ENCODE measurements at places on chromosomes 1 and 21.

- peak; percentile 46 for DNase-seq
Measured at GRCh38 chr1:211577819-211578639, 932 bp downstream of the SLC30A1 start.

DNA sequence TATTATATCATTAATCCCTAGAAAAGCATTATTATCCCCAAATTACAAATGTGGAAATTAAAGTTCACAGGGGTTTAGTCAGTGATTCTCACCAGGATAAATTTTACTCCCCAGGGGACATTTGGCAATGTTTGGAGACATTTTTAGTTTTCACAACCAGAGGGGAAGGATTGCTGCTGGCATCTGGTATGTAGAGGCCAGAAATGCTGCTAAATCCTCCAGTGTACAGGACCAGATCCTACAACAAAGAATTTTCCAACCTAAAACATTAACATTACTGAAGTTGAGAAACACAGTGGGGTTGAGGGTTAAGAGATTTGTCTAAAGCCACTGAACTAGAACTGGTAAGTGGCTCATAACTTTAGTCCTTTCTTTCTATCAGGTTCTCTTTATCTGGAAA lies 162.0 kb upstream of the SYT6 start:
- no peak for DNase-seq

DNA sequence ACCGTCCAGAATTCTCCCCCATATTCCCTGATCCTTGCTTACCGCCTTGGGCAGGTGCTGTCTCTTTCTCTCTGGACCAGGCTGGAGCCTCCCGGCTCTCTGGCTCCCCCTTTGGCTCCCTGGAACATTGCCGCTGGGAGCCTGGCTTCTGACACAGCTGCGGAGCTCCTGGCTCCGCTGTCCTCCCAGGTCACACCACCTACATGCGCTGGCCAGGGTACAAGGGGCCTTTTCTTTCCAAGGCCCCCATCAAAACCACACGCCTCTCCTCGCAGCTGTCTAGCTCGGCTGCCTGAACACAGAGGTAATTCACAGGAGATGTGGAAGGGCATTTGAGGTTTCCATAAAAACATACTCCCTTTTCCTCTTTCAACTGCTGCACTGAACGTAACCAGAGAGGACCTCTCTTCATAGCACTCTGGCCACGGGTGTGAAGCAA lies 7.5 kb upstream of the ZNF648 start:
- DNase-seq: no peak

DNA sequence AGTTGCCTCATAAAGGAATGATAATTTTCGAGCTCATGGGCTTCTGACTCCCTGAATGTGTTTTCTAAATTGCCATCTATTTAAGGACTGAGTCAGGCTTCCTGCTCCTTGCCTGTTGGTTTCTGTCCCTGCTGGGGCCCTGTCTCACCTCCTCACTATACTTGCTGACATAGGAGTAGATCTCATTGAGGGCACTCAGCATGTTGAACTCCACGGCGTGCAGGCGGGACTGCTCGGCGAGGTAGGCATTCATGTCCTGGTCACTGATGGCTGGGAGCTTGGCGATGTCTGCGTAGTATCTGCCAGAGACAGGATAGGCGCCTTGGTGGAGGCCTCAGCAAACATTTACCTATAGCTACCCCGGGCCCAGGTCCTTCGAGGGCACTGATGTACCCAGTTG lies 116.9 kb upstream of the CD34 start:
- no peak for DNase-seq

GRCh38 chr1:48807554-48808260 lies 31.0 kb upstream of the BEND5 start:
- no peak for DNase-seq

- DNase-seq: no peak
Measured at GRCh38 chr1:51423073-51423821, 92.9 kb upstream of the TTC39A start.

- no peak for DNase-seq
Measured at GRCh38 chr1:21589618-21590017, 79.5 kb downstream of the RAP1GAP start.

DNA sequence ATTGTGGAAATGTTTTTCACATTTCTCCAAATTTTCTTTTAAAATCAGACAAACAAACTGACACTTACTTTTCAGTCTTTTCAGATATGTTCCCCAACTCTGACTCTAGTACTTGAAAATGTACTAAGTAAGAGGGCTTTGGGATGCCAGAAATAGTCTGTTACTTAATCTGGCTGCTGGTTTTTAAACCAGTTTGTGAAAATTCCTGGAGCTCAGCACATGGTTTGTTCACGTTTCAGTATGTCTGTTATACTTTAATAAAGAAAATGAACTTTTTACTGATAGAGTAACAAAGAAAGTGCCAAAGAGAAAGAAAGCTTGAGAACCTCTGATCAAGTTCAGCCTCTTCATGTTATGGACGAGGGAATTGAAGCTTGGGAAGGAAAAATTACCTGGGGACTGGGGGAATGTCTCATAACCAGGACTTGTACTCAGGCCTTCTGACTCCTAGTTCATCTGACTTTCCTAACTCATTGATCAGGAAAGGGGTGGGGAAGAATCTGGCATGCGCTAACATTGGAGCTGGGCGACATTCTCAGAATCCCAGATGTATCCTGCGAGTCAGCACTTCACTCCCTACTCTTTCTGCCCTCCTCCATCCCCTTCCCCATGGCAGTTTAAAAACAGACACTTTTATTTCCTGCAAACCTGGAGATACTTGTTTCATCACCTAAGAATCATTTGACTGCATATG lies 30.8 kb upstream of the DNAJC6 start:
- DNase-seq: no peak

GRCh38 chr1:64921771-64922170 lies 44.6 kb downstream of the JAK1 start:
- no peak for DNase-seq

GRCh38 chr1:3590139-3590763 lies 21.1 kb downstream of the MEGF6 start:
- DNase-seq: no peak

DNA sequence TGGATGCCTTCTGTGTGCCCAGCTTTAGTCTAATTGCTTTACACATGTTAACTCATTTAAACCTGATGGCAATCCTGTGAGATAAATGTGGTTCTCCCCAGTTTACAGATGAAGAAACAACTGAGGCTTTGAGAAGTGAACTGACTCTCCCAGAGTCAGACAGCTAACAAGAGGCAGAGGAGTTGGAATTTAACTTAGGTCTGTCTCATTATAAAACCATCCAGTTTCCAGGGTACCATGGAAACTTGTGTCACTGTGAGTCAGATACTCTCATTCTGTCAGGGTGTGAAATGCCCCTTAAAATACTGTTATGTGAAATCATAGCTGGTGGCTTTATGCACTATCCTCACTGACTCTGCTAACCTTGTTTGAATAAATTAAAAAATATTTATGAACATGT lies 206.6 kb downstream of the PBX1 start:
- DNase-seq: no peak

- DNase-seq: no peak
Measured at GRCh38 chr1:117327011-117327410, 40.2 kb upstream of the MAN1A2 start.

DNA sequence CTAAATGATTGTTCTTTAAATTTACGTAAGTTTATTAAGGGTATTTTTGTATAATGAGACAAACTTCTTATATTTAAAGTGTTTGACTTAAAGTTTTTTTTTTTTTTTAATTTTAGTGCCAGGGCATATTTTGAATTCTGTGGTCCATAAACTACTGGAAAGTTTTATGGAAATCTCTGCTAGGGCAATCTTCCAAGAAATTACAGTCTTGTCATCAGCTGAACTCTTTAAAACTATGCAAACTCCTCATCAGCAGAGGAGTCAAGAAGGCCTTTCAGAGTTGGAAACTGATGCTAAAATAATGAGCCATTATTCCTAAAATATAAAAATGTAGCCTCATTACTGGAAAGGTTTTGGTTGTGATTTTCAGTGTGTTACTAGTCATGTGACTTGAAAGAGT lies 1201.9 kb downstream of the BRINP3 start:
- DNase-seq: no peak

DNA sequence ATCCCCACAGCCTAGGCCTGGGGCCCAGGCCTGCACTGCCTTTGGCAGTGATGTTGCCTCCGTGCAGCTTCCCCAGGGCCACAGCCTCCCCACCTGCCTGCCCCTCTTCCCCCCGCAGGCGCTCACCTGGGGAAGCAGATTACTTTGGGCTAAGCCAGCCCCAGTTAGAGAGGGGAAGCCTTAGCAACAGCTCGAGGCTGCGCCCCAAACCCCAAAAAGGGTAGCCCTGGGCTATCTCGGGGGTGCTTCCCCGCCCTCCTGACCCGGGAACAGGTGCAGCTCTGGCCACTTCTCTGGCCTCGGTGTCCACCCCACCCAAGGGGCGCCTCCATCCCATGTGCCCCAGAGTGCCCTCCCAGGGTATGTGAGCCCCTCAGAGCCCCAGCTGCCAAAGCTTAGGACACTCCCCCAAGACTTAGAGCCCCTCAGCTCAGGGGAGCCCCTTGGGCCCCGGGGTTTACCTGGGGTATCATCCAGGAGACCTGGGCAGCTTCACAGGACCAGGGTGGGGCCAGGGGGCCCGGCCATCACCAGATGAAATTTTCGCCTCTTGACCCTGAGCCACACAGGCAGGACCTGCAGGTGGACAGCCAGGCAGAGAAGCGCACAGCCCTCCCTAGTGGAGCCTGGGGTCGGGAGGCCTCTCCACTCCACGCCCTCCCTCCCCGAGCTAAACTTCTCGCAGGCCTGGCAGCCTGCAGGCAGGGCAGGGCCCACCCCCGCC lies 3.3 kb upstream of the TTC34 start:
- no peak for DNase-seq

DNA sequence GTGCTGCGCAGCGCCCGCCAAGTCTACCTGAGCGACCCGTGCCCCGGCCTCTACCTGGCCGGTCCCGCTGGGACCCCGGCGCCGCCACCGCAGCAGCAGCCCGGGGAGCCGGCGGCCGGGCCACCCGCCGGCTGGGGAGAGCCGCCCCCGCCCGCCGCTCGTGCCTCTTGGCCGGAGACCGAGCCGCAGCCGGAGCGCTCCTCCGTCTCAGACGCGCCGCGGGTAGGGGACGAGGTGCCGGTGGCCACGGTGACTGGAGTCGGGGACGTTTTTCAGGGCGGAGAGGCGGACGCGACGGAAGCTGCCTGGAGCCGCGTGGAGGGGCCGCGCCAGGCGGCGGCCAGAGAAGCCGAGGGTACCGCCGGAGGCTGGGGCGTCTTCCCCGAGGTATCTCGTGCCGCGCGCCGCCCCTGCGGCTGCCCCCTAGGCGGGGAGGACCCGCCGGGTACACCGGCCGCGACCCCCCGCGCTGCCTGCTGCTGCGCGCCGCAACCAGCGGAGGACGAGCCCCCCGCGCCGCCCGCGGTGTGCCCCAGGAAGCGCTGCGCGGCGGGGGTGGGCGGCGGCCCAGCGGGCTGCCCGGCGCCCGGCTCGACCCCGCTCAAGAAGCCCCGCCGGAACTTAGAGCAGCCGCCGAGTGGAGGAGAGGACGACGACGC lies 646 bp downstream of the IER5 start:
- no peak for DNase-seq

- no peak for DNase-seq
Measured at GRCh38 chr1:111862599-111862998, 106.9 kb downstream of the DDX20 start.

DNA sequence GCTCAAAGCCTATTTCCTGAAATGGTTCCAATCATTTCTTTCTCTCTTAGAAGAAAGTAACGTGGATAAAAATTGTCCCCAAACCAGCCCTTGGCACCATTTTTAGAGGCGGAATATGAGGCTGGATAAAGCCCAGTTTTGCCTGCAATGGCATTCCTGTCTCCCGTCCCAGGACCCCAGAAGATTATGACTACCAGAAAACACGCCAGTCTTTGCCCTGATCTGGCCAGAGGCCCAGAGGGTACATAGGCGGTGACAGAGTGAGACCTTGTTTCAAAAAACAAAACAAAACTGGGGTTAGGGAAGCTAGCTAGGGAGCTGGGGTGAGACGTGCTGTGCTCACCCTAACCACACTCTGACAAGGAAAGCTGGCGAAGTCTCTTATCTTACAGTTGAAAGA lies at the start of gene AADACL4:
Gene AADACL4 (plus strand): TSS at position 301 of the 400 bp plus-strand sequence. CDS start 462 bp downstream, outside the sequence.
- DNase-seq: no peak

DNA sequence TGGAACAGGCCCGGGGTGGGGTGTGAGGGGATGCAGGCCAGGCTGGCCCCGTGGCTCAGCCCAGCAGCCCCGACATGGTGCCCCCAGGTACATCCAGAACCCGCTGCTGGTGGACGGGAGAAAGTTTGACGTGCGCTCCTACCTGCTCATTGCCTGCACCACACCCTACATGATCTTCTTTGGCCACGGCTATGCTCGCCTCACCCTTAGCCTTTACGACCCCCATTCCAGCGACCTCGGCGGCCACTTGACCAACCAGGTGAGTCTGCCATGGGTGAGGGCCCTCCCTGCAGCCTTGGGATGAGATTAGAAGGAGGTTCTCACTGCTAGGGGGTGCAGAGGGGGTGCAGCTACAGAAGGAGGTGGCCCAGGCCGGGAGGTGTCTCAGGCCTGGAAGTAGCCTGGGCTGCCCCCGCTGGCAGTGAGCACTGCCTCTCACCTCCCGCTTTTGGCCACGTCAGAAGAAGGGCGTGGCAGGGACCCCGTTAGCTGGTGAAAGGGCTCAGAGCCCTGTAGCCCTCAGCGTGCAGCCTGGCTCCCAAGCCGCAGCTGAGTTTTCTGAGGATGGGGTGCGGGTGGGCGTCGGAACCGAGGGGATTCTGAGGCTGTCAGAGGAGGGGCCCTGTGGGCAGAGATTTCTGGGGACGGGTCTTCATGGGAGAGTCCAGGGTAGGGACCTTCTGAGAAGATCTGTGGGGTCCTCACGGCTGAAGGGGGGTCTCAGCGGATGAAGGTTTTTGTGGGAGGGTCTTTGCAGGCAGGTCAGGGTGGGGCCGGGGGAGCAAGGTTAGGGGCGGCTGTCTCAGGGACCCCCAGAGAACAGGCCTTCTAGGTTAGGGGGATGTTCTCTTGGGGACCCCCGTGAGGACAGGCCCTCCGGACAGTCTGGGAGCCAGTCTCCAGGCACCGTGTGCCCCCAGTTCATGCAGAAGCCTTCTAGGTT lies 10.4 kb downstream of the TTLL10 start:
- no peak for DNase-seq

- DNase-seq: no peak
Measured at GRCh38 chr1:101162300-101162699, 74.5 kb upstream of the S1PR1 start.

DNA sequence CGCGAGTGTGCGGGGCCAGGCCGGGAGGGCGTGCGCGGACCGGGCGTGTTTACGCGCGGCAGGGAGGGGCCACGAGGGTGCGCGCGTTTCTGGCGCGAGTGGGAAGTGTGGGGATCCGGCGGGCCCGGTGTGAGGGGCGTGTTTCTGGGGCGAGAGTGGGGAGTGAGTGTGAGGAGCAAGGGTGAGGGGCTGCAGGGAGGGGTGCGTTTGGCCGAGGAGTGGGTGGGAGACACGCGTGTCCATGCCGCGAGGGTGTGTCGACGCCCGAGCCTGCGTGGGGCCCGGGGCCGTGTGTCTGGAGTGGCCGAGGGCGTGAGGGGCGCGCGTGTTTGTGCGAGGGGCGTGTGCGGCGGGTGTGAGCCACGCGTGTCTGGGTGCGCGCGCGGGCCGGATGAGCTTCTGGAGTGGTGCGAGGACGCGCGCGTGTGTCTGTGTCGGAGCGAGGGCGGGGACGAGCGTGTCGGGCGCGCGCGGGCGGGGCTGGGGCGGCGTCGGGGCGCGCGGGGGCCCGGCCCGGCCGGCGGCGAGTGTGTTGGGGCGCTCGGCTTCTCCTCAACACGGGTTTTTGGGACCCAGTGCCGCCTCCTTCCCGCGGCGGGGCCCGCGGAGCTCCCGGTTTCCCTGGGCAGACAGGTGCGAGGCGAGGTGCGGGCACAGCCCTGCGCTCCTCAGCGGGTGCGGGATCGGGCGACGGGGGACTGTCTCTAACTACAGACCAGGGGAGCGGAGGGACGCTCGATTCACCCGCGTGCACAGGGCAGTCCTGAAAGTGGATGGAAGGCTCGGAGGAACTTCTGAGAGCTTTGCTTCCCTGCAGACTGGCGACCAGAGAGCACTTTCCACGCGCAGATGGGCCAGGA lies 65.8 kb upstream of the VAMP3 start:
- no peak for DNase-seq

All from T1000 (cell line).